Activated CD4-positive, alpha-beta memory T cell treated with anti-CD3 and anti-CD28 coated beads for 36 hours (primary cell): ENCODE measurements at places on chromosomes 5 and 9. TPM values are rescaled to one million over a fixed set of nuclear protein-coding genes. Genes with fewer than 3 reads are reported as not detected.

Gene PCDHB16
- not detected for total RNA-seq

Gene AKNA
- total RNA-seq, result 130 TPM

Gene PCDHA13
- not detected for total RNA-seq

Gene NFX1
- 38.6 TPM for total RNA-seq

Gene C9orf50
- not detected for total RNA-seq

Gene GFI1B
- not detected for total RNA-seq

Gene FAM219A
- 13.3 TPM for total RNA-seq

Gene FOXD4L4
- 0.12 TPM for total RNA-seq
